ENCODE measurements at places on chromosomes 3 and 15. TPM values are rescaled to one million over a fixed set of nuclear protein-coding genes. Genes with fewer than 3 reads are reported as not detected.

The MCTP2 gene
- total RNA-seq, result 25.9 TPM

DNA sequence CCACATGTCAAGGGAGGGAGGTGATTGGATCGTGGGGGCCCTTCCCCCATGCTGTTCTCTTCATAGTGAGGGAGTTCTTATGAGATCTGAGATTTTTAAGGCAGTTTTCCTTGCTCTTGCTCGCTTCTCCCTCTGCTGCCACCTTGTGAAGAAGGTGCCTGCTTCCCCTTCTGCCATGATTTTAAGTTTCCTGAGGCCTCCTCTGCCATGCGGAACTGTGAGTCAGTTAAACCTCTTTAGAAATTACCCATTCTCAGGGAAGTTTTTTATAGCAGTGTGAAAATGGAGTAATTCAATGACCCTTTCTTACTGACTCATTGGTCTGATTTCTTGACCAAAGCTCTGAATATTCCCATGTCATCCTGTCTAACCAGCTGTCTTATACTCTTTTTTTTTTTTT lies 484.4 kb upstream of the TPRG1 start:
- H3K36me3 ChIP-seq, result no peaks in the 10 kb centered on the region
- H3K4me3 ChIP-seq, result no peak overlapping the region
- H3K4me1 ChIP-seq, result no peaks in the 10 kb centered on the region

- no peak overlapping the region for H3K27ac ChIP-seq
- H3K27me3 ChIP-seq, result no peaks in the 10 kb centered on the region
- H3K4me3 ChIP-seq, result no peak overlapping the region
- DNase-seq, result no peak
These were observed 224.7 kb upstream of the SATB1 start for GRCh38 chr3:18649666-18650363.

The SIDT1 gene
- 52.8 TPM for total RNA-seq

- no peaks in the 10 kb centered on the region for H3K4me1 ChIP-seq
- H3K27ac ChIP-seq, result peak within 1 kb of the TSS; percentile 89
- H3K27me3 ChIP-seq, result no peaks in the 10 kb centered on the region
- H3K4me3 ChIP-seq, result peak within 1 kb of the TSS; percentile 97
- peak; percentile 99 for DNase-seq
- no peaks in the 10 kb centered on the region for H3K36me3 ChIP-seq
These were observed at the start of gene ABHD2 for GRCh38 chr15:89087830-89088604. ABHD2 (plus strand) TSS chr15:89088456; CDS start chr15:89116328, 27,872 bp downstream.

The USP50 gene
- 1.3 TPM for total RNA-seq

The OCA2 gene
- 0.66 TPM for total RNA-seq

The CKMT1B gene
- total RNA-seq, result 2.6 TPM

The SMAD3 gene
- total RNA-seq, result 44.6 TPM

The SCN5A gene
- under 0.01 TPM for total RNA-seq

DNA sequence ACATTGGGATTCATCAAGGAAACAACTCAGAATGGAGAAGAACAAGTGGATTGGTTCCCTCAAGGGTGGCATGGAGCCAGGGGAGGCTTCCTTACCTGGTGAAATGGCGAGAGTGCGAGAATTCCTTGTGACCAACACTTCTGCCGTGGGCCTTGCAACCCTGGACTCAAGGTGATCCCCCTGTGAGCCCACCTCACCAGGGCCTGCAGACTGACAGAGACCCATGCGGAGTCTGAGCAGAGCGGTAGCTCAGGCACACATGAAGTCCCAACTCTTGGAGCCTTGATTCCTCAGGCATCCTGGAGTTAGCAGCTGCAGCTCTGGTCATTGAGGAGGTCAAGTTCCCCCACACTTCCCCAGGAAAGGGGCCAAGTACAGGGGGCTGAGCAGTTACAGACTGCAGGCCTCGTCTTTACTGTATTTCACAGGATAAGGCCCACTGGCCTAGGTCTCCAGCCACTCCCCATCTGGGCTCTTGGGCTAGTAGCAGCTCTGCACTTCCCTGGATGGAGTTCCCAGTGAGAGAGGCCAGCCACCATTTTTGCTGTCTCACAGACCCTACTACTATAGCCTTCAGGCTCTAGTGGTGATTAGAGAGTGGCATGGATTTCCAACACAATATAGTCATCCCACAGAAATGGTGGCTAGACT lies 269.5 kb upstream of the DCBLD2 start:
- H3K4me3 ChIP-seq, result no peak overlapping the region
- no peak for DNase-seq
- H3K36me3 ChIP-seq, result no peaks in the 10 kb centered on the region
- no peak overlapping the region for H3K27ac ChIP-seq
- H3K27me3 ChIP-seq, result no peaks in the 10 kb centered on the region

The REC114 gene
- not detected for total RNA-seq

The IMPG2 gene
- total RNA-seq, result 0.32 TPM

The SCG5 gene
- not detected for total RNA-seq

The LIPC gene
- not detected for total RNA-seq

DNA sequence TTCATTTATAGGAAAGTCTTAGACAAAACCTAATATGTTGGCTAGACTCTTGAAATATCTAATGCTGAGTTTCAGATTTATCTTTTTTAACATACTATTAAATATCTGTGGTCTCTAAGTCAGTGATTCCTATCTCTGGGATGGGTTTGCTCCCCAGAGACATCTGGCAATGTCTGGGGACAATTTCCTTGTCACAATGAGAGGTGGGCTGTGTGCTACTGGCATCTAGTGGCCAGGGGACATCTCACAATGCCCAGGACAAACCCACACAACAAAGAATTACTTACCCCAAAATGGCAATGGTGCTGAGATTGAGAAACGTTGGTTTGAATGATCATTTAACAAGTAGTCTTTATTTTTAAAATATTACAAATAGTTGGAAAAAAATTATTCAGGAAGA lies 602.1 kb downstream of the MAGI1 start:
- no peaks in the 10 kb centered on the region for H3K27me3 ChIP-seq
- H3K4me3 ChIP-seq, result no peak overlapping the region
- no peak for DNase-seq
